ENCODE measurements at places on chromosomes 1 and 21.

- no peak for DNase-seq
Measured at GRCh38 chr1:222275729-222276465, 272.0 kb downstream of the HHIPL2 start.

- DNase-seq = no peak
Measured at GRCh38 chr1:36133484-36133883, 8.5 kb upstream of the COL8A2 start.

- DNase-seq = no peak
Measured at GRCh38 chr1:182972829-182973228, 19.9 kb upstream of the SHCBP1L start.

DNA sequence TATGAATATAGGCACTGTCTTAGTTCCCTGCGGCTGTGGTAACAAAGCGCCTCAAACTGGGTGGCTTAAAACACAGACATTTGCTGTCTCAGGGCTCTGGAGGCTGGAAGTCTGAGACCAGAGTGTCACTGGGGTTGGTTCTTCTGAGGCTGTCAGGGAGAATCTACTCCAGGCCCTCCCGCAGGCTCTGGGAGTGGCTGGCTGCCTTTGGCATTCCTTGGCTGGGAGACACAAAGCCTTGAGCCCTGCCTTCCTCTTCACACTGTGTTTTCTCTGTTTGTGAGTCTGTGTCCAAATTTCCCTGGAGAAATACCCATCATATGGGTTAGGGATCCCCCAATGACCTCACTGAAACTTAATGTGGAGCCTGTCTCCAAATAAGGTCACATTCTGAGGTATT lies 38.5 kb downstream of the B3GALT5 start:
- DNase-seq = no peak

DNA sequence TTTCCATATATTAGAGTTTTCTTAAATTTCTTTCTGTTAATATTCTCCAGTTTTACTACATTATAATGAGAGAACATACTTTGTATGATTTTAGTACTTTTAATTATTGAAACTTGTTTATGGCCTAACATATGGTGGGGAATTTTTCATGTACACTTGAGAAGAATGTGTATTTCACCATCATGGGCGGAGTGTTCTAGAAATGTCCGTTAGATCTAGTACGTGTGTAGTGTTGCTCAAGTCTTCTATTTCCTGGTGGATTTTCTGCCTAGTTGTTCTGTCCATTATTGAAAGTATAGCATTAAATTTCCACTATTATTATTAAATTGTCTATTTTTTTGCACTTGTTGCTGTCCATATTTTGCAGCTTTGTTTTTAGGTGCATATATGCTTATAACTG lies 64.0 kb upstream of the RGS21 start:
- DNase-seq = no peak

DNA sequence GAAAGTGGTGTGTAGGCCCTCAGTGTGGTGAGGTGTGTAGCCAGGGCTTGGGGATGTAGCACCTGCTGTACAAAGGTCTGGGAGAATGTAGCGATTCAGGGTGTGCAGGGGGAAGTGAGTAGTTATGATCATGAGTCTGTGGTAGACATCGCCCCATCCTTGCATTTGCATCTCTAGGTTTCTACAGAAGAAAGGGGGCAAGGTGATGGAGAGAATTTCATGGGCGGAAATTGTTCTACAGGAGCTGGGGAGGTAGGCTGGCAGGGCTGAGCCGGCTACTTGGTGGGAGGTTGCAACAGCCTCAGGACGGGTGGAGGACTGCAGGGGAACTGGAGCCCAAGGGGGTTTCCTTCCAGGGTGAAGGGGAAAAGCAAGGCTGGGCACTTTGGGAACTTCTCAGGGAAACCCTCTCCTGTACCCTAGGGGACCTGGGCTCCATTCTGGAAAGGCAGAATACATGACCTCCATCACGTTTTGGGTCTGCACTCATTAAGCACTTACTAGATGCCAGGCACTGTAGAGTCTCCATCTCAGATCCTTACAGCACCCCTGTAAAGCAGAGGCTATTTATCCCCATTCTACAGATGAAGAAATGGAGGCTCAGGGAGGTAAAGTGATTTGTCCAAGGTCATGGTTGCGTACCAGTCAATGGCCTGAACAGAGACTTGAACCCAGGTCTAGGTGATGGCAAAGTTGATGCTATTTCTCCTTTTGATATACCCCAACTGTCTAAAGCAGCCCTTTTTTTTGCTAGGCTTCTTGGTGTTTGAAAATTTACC lies 14.5 kb upstream of the TNFRSF1B start:
- DNase-seq = no peak

- DNase-seq = no peak
Measured at GRCh38 chr1:17060306-17060749, 6.5 kb upstream of the SDHB start.

GRCh38 chr1:1883092-1883873 lies 7.6 kb downstream of the GNB1 start:
- DNase-seq = no peak

- no peak for DNase-seq
Measured at GRCh38 chr1:22821027-22821426, 110.4 kb downstream of the EPHB2 start.

- peak; percentile 4 for DNase-seq
Measured at GRCh38 chr1:204406621-204407020, 5.0 kb downstream of the PPP1R15B start.

GRCh38 chr1:225299624-225300023 lies 128.2 kb downstream of the LBR start:
- DNase-seq = no peak

GRCh38 chr1:15708486-15709137 lies 24.5 kb downstream of the PLEKHM2 start:
- no peak for DNase-seq

DNA sequence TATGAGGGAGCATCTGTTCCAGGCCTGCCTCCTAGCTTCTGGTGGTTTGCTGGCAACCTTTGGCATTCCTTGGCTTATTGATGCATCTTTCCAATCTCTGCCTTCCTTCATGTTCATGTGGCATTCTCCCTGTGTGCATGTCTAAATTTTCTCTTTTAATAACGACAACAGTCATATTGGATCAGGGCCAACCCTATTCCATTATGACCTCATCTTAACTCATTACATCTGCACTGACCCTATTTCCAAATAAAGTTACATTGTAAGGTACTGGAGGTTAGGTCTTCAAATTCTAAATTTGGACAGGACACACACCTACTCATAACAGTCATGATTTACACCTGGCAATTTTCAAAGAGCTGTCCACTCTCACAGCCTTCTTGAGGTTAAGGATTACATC lies 117.2 kb upstream of the FGGY start:
- no peak for DNase-seq

- no peak for DNase-seq
Measured at GRCh38 chr1:214164173-214164572, 116.8 kb upstream of the SMYD2 start.

GRCh38 chr1:236455243-236455642 lies 61.2 kb downstream of the EDARADD start:
- no peak for DNase-seq

GRCh38 chr1:192266645-192267044 lies 50.1 kb upstream of the RGS21 start:
- DNase-seq = no peak

- DNase-seq = no peak
Measured at GRCh38 chr1:235113183-235113917, 15.3 kb downstream of the TOMM20 start.

DNA sequence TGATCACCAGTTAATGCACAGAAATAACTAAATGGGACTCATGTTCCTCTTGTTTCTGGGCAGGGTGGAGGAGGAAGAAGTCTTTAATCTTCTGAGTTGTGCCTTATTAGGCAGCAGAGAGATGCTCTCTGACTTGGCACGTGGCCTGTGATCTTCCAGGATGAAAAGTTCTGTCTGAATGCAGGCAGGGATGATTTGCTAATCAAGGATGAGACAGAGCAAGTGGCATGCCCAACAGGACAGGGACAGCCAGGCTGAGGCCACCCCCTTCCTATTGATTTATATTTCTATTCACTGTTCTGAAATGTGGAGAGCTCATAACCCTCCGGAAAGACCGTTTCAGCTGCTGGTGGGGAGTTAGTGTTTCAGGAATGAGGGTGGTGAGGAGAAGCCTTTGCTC lies 477.8 kb upstream of the CAMK1G start:
- no peak for DNase-seq

GRCh38 chr1:3654549-3655281 lies 2.4 kb downstream of the TP73 start:
- DNase-seq = no peak

DNA sequence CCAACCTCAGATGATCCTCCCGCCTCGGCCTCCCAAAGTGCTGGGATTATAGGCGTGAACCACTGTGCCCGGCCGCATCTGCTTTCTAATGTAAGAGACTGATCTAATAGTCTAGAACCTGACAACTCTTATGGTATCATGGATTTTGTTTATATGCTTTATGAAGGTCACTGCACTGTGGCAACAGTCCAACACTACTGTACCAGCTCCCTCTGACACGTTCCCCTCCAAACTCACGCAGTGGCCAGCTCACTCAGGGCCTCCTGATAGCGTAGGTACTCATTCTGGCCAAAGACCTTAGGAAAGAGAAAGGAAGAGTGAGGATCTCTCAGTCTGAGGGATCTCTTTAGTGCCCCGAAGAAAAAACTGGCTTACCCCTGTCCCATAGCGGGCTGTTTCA lies 6.0 kb upstream of the CFAP141 start:
- DNase-seq = no peak

DNA sequence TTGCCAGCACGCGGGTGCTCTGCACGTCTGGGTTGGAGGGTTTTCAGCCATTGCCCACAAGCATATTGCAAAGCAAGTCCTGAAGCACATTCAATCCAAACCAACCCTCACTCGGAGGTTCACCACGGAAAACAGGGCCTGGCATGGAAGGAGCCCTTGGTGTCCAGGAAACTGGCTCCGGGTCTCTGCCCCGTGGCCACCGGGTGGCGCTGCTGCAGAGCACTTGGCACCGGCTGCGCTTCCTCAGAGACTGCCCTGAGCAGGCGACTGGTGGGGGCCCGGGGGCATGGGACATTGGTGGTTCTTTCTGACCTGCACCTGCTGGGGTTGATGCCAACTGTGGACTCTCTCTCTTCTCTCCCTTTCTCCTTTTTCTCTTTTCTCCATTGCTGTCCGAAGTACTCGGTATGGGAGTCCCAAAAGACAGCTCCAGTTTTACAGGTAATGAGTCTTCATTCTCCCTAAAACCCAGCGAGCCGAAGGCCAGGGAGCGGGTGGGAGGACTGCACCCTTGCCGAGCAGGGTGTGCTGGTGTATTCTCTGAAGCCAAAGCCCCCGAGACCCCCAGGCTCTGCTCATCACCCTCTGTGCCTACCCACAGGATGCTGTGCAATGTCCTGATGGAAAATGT lies 4.1 kb upstream of the KCNAB2 start:
- peak; percentile 21 for DNase-seq

DNA sequence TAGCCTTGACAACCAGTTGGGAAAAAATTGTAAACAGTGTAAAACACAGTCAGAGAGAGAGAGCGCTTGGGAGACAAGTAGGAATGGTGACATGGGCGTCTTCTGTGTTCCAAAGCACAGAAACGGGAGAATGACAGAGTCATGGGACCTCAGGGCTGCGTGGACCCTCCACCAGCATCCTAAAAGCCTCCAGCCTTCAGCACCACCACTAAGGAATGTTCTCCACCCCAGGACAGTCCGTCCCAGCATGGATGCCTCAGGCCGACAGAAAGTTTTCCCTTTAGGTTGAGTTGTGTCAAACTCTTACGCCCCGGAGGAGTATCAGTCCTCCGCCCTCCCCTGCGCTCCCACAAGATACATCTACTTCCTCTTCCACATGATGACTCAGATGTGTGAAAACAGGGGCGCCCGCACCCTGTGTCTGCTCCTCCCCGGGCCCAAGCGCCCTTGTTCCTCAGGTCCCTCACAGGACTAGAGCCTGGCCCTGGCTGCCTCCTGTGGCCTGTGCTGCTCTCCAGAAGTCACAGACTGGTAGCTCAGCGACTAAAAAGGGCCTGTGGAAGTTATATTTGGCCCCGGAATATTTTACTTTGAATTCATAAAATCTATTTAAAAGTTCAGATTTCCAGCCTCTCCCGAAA lies 63.9 kb upstream of the EFHD2 start:
- peak; percentile 73 for DNase-seq

- DNase-seq = no peak
Measured at GRCh38 chr1:113941245-113941559, 12.1 kb downstream of the HIPK1 start.

DNA sequence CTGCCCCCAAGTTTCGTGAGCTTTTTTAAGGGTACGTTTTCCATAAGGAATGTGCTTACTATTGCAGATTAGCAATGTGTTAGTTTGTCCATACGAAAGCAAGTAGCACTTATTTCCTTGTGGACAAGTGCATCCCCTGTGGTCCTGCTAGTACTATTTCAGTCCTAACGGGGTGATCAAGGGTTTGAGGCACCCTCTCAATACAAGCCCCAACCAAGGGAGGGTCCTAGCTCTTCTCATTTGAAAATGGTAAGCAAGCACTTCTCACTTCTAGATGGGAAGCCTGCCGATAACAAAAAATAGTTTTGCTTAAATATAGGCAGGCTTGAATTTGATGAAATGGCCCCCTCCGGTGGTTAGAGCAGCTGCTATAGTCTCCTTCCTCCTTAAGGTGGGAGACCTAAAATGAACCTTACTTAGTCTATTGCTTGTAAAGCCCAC lies 64.0 kb upstream of the HMCN1 start:
- peak; percentile 64 for DNase-seq

DNA sequence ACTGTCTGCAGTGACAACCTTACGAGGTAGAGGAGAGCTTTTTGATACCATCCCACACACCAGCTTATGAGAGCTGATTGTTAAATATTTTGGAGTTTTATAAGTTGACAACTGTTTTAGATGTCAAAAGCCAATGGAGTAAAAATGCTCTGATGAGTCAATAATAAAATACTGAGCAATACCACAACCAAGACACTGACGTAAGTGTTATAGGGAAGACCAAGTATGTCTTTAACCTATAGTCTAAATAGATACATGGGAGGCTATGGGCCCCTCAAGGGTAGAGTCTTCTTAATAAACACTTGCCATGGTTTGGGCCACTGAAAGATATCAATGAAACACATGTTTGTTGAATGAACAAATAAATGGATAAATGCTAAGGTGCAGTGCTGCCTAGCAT lies 49.2 kb downstream of the DUSP10 start:
- no peak for DNase-seq

DNA sequence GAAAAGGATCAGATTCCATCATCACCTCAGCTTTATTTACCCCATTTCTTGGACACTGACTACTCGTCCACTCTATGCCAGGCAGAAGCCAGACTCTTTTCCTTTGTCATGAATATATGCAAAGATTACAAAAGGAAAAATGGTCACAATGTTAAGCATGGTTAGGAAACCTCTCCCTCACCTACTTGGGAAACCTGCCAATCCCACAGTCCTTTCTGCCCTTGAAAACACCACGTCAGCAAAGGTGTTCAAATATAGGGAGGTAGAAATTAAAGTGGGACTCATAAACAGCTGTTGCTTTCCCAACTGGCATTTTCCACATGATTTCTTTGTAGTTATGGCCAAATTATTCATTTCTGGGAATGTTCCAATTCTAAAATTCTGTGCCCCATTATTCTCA lies 16.2 kb upstream of the ATP13A2 start:
- no peak for DNase-seq

GRCh38 chr1:7584157-7584556 lies 186.9 kb upstream of the VAMP3 start:
- DNase-seq = no peak

All from CD4-positive, alpha-beta T cell treated with Interleukin-10 for 1 hour (primary cell).